ENCODE measurements at places on chromosomes 7 and 10.

- no peak for DNase-seq
These were observed 52.0 kb upstream of the ST8SIA6 start for GRCh38 chr10:17506390-17506789.

DNA sequence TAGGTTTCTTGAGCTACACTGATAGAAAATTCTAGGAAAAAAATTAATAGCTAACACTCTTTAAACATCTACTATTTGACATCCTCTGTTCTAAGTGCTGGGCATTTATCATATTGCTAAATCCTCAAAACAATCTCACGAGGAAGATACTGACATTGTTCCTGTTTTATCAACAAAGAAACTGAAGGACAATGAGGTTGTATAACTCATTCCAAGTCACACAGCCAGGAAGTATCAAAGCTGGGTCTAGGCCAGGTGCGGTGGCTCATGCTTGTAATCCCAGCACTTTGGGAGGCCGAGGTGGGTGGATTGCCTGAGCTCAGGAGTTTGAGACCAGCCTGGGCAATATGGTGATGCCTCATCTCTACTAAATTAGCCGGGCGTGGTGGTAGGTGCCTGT, 51.6 kb upstream of the IL6 start:
- DNase-seq = no peak

- no peak for DNase-seq
These were observed 684.2 kb downstream of the LRMDA start for GRCh38 chr10:76115471-76116155.

DNA sequence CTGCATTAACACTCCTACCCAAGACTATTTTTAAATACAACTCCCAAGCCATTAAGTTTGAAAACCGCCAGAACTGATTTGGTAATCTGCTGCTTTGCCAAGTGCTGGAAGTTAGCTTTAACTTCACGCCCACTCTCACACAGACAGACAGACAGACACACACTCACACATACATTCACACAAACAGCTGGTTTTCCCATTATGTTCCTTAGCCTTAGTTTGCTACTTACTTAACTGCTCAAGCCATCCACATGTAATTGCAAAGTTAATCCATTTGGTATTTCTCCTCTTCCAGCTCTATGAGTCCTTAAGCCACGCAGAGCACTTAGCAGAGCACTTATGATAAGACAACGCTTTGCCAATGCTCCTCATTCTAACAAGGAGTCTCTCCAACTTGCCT, 8.3 kb downstream of the COBL start:
- DNase-seq = no peak

GRCh38 chr10:123245264-123245663, 91.1 kb downstream of the BUB3 start:
- DNase-seq = no peak

DNA sequence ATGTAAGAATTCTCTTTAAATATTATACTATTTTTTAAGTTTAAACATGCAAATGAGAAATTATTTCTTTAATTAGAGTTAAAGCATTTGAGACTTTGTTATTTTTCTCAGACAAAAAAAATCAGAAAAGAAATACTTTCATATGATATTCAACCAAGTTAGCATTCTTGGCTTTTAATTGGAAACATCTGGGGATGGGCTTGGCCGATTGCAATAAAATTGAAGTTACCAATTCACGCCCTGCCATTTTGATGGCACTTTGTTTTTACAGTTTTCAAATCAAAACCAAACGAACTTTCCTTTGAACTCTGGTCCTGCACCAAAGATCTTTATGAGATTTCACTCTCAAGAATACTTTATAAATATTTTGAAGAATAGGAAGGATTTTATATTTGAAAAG, 127.7 kb downstream of the ATE1 start:
- no peak for DNase-seq

DNA sequence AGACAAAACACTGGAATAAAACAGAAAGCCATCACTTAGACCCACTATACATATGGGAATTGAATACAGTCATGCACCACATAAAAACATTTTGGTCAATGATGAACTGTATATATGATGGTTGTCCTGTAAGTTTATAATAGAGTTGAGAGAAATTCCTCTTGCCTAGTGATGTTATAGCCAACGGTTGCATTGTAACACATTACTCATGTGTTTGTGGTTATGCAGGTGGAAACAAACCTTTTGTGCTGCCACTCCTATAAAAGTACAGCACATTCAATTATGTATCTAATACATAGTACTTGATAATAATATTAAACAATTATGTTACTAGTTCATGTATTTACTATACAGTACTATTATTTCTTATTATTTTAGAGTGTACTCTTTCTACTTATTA, 381.2 kb upstream of the MBL2 start:
- DNase-seq = no peak

- no peak for DNase-seq
These were observed 62.4 kb upstream of the WAPL start for GRCh38 chr10:86583983-86584382.

GRCh38 chr7:23443974-23444373, 26.3 kb downstream of the IGF2BP3 start:
- no peak for DNase-seq

DNA sequence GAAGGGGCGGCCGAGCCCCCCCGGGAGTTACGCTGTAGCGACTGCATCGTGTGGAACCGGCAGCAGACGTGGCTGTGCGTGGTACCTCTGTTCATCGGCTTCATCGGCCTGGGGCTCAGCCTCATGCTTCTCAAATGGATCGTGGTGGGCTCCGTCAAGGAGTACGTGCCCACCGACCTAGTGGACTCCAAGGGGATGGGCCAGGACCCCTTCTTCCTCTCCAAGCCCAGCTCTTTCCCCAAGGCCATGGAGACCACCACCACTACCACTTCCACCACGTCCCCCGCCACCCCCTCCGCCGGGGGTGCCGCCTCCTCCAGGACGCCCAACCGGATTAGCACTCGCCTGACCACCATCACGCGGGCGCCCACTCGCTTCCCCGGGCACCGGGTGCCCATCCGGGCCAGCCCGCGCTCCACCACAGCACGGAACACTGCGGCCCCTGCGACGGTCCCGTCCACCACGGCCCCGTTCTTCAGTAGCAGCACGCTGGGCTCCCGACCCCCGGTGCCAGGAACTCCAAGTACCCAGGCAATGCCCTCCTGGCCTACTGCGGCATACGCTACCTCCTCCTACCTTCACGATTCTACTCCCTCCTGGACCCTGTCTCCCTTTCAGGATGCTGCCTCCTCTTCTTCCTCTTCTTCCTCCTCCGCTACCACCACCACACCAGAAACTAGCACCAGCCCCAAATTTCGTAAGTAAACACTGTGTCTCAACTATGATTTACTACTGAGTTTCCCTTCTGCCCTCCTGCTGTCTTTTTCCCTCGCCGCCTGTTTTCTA, 666 bp downstream of the NRG3 start:
- DNase-seq = no peak

GRCh38 chr10:103470761-103471653, 8.0 kb downstream of the CALHM3 start:
- no peak for DNase-seq

DNA sequence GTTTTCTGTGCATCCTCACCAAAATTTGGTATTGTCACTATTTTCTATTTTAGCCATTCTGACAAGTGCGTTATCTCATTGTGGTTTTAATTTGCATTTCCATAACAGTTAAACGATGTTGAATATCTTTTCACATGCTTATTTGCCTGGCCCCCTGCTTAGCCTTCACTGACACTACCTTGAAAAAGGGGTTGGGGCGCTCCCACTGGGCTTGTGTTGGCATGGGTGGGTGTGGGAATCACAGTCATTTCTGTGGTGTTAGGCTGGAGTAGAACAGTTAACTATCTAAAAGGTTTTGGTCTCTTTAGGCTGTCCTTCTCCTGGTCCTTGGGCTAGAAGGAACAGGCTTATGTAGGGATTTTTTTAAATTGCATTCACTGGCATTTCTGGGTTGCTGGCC, 72.2 kb upstream of the TMEM140 start:
- no peak for DNase-seq

- peak; percentile 84 for DNase-seq
These were observed 361 bp upstream of the PLXDC2 start for GRCh38 chr10:19815731-19816410.

DNA sequence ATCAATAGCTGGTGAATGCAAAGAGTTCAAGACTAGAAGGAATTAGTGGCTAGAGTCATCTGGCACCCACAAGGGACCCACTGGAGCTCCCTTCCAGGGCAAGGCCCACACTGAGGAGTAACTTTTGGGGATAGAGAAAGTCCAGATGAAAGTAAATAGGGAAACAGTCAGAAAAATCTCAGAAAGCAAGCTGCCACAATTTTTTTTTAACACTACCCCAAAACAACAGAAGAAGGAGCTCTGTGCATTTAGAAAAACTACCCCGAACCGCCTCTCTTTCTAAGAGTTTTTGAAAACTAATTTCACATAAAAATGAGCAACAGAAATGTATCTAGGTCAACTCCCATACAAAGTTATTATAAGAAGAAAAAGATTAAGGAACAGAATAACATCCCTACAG, 42.2 kb downstream of the AOAH start:
- DNase-seq = no peak

DNA sequence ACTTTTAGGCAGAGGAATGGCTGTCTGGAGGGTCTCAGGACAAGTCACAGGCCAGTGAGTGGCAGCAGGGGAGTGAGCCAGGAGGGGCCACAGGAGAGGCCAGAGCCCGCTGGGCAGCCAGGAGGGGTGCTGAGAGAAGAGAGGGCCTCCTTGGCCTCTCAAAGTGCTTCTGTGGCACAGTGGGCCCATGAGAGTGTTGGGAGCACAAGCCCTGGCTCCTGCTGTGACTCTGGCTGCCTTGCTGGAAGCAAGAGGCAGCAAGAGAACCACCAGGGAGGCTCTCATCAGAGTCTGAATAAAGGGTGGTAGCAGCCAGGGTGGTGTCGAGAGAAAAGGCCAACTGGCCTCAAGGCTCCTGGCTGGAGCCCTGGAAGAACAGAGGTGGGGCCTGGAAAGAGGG, 91.1 kb downstream of the VOPP1 start:
- no peak for DNase-seq

GRCh38 chr7:31782411-31782991, 95.5 kb downstream of the PPP1R17 start:
- no peak for DNase-seq
